ENCODE measurements at places on chromosomes 3 and 15.
A peak's percentile ranks its signal among the peaks of the same experiment; 100 is the strongest.

- no peak for DNase-seq
Measured at GRCh38 chr3:30156586-30157498, 449.6 kb upstream of the TGFBR2 start.

DNA sequence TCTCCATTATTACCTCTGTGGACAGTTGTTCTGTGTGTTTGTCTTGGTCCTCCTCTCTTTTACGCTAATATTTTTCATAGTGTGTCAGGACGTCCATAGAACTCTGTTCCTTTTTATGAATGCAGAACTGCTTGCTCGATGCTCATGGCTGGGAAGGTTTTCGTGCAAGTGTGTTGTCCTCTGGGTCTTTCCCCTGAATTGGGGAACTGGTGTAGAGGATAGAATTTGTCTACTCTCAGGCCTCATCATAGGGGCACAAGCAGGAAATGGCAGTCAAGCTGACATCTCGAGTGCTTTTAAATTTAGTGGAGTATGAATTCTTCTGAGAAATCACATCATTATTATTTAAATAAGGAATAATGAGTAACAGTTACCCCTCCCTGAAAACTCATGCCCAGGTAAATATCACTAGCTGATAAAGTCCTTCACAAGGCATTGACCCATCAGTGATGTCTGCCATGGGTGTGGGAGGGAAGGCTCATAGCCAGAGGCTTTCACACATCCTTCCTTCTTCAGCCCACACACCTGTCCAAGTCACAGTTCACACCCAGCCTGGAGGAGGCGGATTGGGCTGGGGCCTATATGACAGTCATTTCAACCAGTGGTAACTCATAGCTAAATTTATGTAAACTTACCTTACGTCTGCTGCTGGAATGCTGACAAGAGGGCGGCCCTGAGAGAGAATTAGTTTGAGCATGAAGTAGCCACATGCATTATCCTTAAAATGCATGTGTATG, 226.1 kb downstream of the PLCL2 start:
- no peak for DNase-seq

GRCh38 chr3:10504171-10505049, 976 bp downstream of the ATP2B2 start:
- no peak for DNase-seq

DNA sequence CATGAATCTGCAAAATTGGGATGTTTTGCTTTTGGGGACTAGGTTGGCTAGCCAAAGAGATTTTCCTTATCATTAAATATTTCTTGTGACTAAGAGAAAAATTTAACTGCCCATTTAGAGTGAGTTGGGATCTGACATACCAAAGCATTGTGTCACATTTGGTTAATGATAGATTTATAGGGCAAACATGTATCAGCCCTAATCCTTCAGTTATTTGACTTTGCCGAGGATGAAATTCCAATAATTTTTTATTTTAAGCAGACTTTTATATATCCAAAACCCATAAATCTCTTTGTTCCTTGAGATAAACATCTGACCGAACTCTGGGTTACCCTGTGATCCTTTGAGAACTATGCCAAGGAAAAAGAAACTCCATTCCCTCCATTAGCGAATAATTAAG, 218.9 kb downstream of the CDIN1 start:
- no peak for DNase-seq

GRCh38 chr15:80268101-80268500, 16.1 kb upstream of the CTXND1 start:
- DNase-seq = no peak

- DNase-seq = peak; percentile 96
Measured at GRCh38 chr3:134308350-134308891, 57.8 kb upstream of the RYK start.

- no peak for DNase-seq
Measured at GRCh38 chr3:127955728-127956127, 40.7 kb downstream of the KBTBD12 start.
